ENCODE measurements at places on chromosomes 16 and 17. TPM values are rescaled to one million over a fixed set of nuclear protein-coding genes. Genes with fewer than 3 reads are reported as not detected.

PLLP gene
- 0.26 TPM for total RNA-seq

CD300LB gene
- not detected for total RNA-seq

TNFSF13 gene
- 2.2 TPM for total RNA-seq

PRRT2 gene
- 1.3 TPM for total RNA-seq

ELAC2 gene
- 98.7 TPM for total RNA-seq

SECTM1 gene
- total RNA-seq = 4.2 TPM

TMEM220 gene
- total RNA-seq = 0.98 TPM

NGFR gene
- total RNA-seq = 0.20 TPM

TLCD3B gene
- total RNA-seq = 1.6 TPM

OR1G1 gene
- not detected for total RNA-seq

CCL4L2 gene
- 48.4 TPM for total RNA-seq

DPEP2 gene
- total RNA-seq = 2.6 TPM

ZG16B gene
- 11.7 TPM for total RNA-seq

NECAB2 gene
- total RNA-seq = not detected

WFDC1 gene
- not detected for total RNA-seq

HBQ1 gene
- 0.88 TPM for total RNA-seq

FOXN1 gene
- not detected for total RNA-seq

DDX28 gene
- total RNA-seq = 28.4 TPM

KRT27 gene
- total RNA-seq = not detected

UBALD2 gene
- 217 TPM for total RNA-seq

BRCA1 gene
- 76.1 TPM for total RNA-seq

DCTPP1 gene
- total RNA-seq = 173 TPM

OTOP2 gene
- not detected for total RNA-seq

TBC1D3E gene
- not detected for total RNA-seq

UNC13D gene
- total RNA-seq = 185 TPM
